Stimulated activated CD4-positive, alpha-beta T cell treated with anti-CD3 and anti-CD28 coated beads, Interleukin-4, amount 100 ng/mL, for 1 hour (primary cell): ENCODE measurements at places on chromosomes 4 and X.

DNA sequence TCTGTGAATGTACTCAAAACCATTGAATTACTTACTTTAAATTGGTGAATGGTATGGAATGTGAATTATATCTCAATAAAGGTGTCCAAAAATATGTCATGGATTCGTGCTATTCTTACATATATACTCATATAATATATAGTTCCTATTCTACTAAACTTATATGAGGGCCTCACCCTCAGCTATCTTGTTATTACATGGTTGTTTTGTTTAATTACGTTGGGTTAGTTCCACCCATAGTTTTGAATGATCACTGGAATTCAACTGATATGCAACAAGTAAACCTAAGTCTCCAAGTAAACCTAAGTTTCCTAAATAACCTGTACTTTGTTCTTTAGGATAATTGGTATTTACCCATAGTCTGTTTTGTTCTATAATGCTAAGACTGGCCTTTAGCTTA, 30.6 kb upstream of the CD99L2 start:
- DNase-seq, result no peak

DNA sequence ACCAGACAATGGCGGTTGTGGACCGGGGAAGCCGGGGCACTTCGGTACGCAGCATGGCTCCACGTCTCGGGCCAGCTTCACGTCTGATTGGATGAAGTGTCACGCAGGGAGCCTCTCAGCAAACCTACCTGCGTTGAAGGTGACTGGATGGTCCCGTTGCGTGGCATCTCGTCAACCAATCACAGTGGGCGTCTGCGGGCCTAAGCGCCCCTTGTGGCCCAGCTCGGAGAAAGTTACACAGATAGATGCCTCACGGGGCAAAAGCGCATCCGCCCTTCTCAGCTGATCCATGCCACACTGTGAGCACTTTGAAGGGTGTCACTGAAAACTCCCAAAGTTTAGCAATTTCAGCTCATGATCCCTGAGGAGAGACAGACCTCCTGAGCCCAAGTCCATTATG, at the start of gene H2BW1:
Gene H2BW1 (minus strand): TSS at position 103 of the 400 bp plus-strand sequence. CDS start 132 bp downstream, outside the sequence.
- DNase-seq, result no peak

GRCh38 chrX:128287693-128288092, 235.5 kb upstream of the ACTRT1 start:
- no peak for DNase-seq

GRCh38 chrX:42028109-42028508, 104.8 kb upstream of the CASK start:
- DNase-seq, result no peak

- DNase-seq, result peak; percentile 55
Measured at GRCh38 chr4:2537011-2537830, 774 bp downstream of the FAM193A start.

DNA sequence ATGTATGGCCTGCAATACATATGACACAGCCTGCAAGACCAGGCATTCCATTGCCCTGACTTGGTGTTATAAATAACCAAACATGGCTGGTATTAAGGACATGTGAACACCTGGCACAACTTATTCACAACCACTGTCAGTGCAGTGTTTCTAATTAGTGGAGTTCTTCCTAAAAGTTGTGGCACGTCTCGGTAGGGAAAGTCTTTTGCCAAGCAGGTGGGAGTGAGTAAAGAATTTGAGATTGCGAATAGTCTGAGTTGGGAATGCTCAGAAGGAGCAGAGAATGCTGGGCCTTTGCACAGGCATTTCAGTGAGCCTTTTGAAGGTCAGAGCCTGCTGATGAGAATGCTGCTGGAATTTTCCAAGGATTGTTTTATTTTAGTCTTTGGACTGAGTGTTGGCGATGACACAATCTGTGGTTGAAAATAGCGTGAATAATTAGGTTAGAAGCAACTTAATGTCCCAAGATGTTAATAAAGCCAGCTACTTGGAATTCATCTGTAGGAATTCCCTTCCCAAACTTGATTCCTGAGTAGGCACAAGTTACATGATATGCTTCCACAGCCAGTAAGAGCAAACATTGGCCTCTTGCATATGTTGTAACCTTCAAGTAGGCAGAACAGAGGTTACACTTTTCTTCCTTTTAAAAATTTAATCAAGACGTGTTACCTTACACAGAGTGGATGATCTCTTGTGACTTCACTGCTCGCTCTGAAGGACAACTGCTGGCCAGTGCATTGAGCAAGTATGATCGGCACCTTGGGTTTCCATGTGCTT, 83.6 kb upstream of the PGRMC2 start:
- no peak for DNase-seq

DNA sequence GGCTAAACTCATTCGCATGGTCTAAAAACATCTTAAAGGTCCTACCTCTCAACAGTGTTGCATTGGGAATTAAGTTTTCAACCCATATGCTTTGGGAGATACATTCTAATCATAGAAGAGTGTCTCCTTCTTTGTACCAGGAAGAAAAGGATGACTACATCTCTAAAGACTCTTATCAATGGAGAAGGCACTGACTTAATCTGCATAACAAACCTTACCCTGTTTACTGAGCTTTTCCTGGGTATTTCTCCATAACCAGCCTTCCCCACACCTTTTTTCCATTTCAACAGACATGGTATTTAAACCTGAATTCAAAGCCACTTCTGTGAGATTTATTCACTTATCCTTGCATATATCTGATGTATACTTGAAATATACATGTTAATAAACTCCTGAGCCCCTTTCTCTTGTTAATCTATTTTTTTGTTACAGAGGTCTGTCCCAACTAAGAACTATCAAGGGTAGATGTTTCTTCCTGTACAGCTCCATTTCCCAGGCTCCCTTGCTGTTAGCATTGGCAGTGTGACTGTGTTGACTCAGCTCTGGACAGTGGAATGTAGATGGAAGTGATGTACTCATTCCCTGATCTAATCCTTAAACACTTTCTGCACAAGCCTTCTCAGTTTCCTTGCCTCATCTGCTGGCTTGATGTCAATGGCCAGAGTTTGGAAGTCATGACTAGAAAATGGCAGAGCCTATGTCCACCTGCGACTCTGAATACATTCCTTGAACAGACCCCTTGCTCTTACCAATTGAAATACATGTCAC, 148.9 kb upstream of the CPEB2 start:
- DNase-seq, result no peak

- no peak for DNase-seq
Measured at GRCh38 chrX:9646471-9647224, 119.0 kb downstream of the GPR143 start.
